ENCODE measurements at places on chromosomes 1 and 21.

DNA sequence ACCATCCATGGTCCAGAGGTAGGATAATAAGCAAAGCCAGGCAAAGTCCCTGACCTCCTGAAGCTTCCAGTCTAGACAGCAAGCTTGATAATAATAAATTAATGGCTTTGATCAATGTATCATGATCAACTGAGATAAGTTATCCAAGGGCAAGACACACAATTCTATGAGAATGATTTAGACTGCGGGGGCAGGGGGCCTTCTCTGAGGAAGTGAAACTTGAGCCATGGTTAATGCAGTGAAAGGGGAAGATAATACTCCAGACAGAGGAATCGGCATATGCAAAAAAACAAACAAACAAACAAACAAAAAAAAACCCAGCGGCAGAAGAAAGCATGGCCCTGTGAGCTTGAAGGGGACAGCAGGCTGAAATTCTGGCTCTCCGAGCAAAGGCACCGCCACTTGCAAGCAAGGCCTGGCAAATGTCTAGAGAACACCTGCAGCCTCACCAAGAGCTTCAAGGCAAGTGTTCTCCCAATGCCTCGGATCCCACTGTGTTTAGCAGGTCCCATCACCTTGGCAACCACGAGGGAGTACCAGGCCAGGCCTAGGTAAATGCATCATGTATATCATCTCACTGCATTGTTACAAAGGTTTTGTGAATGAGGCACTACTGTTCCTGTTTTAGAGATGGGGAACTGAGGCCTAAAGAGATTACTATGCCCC, 24.9 kb downstream of the CSMD2 start:
- no peak for DNase-seq

GRCh38 chr1:202858331-202858730, 30.6 kb downstream of the RABIF start:
- peak; percentile 21 for DNase-seq

GRCh38 chr21:14862794-14863720, 201.7 kb downstream of the NRIP1 start:
- DNase-seq = peak; percentile 6

DNA sequence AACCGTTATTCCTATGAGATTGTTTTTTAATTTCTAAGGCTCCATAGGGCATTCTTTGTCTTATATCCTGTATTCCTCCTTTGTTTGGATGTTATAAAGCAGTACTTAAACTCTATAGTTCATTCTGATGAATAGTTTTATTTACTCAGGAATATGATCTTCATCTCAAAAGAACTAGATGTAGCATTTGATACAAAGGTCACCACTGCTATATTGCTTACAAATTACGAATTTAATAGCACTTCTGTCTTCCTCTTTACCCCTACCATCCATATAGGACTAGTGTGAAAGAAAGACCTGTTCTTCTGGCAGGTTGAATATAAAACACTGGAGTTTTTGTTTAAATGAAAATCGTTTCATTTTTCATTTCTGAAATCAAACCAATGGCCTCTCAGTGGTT, 468.1 kb upstream of the CXADR start:
- DNase-seq = no peak

- DNase-seq = no peak
Measured at GRCh38 chr1:40352126-40352525, 21.4 kb upstream of the SMAP2 start.

- peak; percentile 52 for DNase-seq
Measured at GRCh38 chr1:117128323-117129079, 7.0 kb upstream of the TRIM45 start.

GRCh38 chr1:31183927-31184554, 55.6 kb downstream of the NKAIN1 start:
- peak; percentile 18 for DNase-seq

DNA sequence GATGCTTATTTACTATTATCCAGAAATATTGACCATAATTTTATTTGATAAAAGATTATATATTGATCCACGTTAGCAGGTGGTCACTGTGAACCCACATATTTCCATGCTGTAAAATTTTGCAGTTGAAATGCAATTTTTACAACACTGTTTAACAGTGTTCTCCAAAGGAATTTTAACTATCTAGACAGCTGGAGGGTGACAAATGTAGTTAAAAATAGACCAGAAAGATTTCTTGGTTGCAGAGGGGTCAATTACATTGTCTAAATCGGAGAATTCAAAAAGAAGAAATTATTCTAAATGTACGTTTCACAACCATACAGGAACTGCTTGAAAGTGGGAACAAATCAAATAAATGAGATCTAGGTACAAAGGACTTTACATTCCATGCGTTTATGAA, 625.2 kb upstream of the NCAM2 start:
- DNase-seq = no peak

- no peak for DNase-seq
Measured at GRCh38 chr1:234214911-234215892, 158.1 kb upstream of the COA6 start.

DNA sequence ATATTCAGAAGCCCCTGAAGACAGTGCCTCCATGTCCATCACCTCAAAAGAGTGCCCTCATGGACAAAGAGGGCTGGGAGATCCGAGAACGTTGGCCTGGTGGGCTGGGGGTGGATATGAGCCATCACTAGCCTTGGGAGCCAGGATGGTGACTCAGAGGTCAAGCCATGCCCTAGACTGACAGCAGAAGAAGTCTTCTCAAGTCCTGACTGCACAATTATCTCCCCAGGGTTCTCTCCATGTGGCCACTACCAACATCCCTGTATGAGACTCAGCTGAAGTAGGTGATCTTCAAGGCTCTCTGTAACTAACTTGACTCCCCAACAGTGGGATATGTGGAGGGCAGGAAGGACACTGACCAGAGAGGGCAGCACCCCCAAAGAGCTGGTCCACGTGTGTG, 7.1 kb upstream of the USF1 start:
- DNase-seq = no peak

DNA sequence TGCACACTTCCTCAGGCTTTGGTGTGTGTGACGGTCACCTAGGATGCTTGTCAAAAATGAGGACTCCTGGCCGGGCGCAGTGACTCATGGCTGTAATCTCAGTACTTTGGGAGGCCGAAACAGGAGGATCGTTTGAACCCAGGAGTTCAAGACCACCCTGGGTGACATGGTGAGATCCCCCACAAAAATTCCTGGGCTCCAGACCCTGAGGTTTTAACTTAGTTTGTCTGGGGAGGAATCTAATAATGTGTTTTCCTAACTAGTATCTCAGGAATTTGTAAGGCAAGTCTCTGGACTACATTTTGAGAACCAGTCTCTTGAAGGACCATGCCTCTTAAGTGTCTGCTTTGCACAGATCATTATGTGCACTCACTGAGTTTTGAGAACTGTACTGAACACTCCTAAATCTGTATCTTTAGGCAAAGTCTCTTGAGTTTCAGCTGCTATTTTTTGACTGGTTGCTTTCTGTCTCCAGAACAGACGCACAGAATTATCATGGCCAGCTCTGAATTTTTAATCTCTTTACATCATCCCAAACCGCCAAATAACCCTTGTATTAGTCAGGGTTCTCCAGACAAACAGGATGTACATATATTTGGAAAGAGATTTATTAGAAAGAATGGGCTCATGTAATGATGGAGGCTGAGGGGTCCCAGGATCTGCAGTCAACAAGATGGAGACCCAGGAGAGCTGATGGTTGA, 45.5 kb upstream of the VANGL1 start:
- DNase-seq = peak; percentile 65
